ENCODE measurements at places on chromosomes 4 and X.

DNA sequence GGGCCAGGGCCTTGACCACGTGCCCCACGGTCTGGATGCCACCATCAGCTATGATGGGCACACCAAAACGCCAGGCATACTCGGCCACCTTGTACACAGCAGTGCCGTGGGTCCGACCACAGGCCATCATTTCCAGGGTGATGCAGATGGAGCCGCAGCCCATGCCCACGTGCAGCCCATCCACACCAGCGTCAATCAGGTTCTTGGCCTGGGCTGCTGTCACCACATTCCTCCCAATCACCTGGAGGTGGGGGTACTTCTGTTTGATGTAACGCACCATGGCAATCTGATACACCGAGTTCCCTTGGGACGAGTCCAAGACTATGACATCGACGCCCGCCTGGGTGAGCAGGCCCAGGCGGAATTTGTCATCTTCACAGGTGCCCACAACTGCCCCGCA lies 221.2 kb upstream of the ATP6AP2 start:
- no peak for DNase-seq

DNA sequence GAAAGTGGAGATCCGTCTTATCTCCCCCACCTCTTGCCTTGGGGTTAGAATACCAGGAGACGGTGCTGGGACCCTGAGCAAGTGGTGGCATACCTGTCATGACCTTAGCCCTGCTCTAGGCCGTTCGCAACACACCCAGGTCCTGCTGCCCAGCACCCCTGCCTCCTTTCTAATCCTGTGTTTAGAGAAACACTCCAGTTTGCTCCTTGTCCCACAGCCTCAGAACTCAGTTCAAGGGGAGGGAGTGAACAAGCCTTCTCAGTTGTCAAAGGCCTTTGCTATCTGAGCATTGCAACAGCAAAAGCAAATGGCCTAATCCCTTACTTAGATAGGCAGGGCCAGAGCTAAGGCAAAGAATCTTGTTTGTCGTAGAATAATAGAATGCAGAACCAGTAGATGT lies 67.9 kb downstream of the CHRNA9 start:
- DNase-seq, result no peak

DNA sequence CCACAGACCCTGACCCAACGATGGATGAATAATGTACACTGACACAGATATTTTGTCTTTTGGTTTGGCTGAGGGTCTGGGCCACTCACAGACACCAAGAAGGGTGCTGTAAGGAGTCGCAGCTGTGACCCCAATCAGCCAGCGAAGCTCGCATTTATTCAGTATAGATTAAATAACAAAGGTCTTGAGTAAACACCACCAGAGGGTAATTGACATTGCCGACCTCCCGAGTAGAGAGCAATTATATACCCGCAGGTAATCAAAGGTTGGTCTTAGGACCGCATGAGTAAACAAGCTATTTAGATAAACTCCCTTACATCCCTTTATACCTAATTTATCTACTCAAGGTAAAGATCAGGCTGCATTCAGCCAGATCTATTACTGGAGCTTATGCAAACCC lies 297.1 kb downstream of the ADAM29 start:
- DNase-seq, result no peak

GRCh38 chr4:185139736-185140135 lies 3.3 kb upstream of the SLC25A4 start:
- DNase-seq, result no peak

DNA sequence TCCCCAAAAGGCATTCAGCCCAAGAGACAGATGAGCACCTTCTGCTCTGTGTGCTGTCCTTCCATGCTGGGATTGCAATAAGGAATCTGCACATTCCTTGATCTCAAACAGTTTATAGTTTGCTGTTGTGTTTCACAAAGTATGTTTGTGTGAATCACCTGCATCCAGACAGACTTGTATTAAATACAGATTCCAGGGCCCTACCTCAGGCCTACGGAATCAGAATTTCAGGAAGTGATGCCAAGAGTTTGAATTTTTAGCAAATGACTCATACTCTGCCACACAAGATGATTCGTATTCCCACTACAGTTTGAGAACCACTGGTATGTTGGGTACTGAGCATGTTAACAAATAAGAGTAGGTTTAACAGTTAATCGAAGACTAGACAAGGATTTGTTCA lies 7.0 kb downstream of the VAMP7 start:
- DNase-seq, result peak; percentile 15

DNA sequence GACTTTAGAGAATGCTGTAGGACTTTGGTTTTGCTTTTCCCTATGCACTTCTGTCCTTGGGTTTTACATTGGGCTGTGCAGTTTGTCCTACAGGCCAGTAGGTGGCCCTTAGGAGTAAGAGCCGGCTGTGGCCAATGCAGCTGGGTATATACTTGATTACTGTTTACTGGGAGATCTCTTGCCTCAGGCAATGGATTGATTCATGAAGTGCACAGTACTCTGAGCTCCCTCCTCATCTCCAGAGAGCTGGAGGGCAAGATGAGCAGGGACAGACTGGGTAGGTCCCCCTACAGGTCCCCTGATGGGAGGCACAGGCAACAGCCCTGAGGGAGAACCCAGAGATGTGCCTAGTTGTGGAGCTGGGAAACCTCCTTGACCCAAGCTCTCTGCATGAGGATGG lies 103.8 kb upstream of the QRFPR start:
- peak; percentile 67 for DNase-seq

DNA sequence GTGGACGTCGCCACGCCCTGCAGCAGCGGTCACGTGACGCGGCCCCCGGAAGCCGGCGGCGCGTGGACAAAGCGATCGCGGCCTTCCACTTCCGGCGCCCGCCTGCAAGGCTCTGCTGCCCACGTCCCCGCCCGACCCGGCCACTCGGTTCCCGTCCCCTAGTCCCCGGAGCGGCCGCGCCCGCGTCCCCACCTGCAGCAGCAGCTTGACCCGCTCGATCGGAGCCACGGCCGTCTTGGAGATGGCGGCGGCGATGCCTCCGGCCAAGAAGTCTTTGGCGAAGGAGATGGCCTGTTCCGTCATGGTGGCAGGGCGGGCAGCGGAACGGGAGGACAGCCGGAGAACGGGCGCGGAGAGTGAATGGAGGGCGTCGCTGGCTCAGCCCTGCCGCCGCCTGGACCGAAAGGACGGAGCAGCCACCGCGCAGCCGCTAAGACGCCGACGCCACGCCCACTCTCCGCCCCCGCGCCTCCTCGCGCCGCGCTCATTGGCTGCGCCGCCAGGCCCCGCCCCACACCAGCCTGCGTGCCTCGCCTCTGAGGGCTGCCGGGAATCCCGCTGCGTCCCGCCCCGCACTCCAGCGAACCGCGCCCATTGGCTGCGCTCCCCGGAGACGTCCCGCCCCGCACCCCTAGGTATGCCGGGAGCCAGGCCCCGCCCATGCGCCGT lies at the start of gene SLC25A6:
Gene SLC25A6 (minus strand): TSS at position 407 of the 669 bp plus-strand sequence. CDS start 104 bp downstream, at position 303.
- peak; percentile 99 for DNase-seq

GRCh38 chr4:41257906-41258305 lies 1.2 kb downstream of the UCHL1 start:
- no peak for DNase-seq

DNA sequence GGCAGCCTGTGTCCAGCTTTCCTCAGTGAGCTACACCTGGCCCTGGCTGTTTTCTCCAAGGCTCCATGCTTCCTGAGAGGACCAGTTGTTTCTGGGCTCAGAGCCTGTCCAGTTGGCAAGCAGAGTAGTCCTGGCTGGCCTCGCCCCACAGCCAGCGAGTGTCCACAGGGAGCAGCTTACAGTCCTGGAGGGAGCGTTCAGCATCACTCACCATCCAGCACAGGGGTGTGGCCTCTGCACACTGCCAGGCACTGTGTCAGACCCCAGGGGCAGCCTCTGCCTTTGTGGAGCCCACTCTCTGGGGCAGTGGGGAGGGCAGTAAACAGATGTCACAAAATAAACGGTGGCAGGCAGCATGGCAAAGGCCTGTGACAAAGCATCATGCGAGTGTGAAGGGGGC lies 23.9 kb downstream of the EVC start:
- no peak for DNase-seq

GRCh38 chr4:2424581-2424980 lies 5.8 kb downstream of the CFAP99 start:
- DNase-seq, result no peak

GRCh38 chr4:56235725-56236124 lies 151.6 kb downstream of the AASDH start:
- DNase-seq, result no peak

GRCh38 chr4:153538487-153539357 lies 72.6 kb downstream of the TMEM131L start:
- no peak for DNase-seq

DNA sequence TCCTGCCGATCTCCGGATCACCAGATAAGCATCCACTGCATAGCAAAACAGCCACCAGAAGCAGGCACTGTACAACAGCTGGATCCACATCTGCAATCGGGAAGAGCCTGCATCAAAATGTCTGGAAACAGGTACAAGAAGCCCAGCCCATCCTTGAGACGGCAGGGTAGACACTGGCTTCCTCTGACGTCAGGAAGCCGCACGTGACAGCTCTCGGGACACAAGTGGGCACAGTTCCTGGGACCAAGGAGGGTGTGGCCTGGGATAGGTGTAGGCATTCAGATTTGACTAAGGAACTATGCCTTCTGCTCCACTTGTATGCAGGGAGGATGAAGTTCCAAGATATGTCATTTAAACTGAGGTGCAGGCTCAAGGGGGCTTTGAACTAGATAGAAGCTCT lies 6.3 kb downstream of the GPR143 start:
- no peak for DNase-seq

GRCh38 chrX:122115604-122116003 lies 1068.2 kb downstream of the GLUD2 start:
- DNase-seq, result no peak
